ENCODE measurements at places on chromosomes 2 and 18.

DNA sequence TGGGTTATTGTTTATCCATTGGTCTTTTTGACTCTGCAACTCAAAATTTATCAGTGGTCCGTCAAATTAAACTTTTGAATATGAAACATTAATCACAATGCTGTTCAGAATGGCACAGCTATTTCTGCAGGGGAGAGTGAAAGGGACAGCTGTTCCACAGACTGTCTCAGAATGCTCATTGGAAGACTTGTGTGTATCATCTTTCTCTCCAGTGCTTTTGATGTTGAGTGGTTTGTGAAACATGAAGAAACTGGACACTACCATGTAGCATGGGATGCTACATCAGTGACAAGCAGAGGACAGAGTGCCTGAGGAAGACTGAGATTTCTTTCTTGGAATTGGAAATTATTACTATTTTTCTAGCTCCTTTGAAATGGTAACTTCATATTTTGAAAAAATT is 115.7 kb downstream of the PLCL1 start:
- DNase-seq, result no peak

DNA sequence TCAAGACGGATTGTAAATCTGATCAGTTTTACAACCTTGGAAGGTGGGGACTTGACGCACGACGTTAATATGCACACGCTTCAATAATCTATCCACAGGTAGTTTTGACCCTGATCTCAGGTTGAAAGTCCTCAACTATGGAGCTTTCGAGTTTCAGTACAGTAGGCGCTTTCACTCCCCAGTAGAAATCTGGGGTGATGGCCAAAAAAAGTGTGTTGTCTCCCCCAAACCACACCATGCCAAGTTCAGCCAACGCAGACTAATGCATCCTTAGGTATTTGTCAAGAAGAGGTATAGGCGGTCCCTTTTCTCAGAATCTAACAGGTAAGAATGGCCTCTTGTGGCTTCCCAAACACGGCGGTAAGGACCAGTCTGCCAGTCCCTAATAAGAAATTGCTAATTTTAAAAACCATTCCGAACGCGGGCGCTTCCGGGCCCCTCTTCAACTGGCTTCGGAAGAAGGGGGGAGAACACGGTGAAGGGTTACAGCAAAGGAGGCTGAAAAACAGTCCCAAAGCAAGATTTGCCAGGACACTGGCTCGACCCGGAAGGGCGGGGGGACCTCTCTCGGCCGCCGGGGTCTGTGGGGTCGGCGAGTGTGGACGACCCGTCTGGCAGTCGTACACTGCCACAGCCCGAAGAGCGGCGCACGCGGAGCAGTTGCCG is 659 bp downstream of the FAM210A start:
- DNase-seq, result peak; percentile 25

- DNase-seq, result no peak
These were observed 21.5 kb upstream of the GPC1 start for GRCh38 chr2:240413813-240414429.

GRCh38 chr18:56112013-56112749 is 524.2 kb upstream of the TCF4 start:
- no peak for DNase-seq

- DNase-seq, result no peak
These were observed 14.7 kb upstream of the TTC32 start for GRCh38 chr2:19916385-19916950.

DNA sequence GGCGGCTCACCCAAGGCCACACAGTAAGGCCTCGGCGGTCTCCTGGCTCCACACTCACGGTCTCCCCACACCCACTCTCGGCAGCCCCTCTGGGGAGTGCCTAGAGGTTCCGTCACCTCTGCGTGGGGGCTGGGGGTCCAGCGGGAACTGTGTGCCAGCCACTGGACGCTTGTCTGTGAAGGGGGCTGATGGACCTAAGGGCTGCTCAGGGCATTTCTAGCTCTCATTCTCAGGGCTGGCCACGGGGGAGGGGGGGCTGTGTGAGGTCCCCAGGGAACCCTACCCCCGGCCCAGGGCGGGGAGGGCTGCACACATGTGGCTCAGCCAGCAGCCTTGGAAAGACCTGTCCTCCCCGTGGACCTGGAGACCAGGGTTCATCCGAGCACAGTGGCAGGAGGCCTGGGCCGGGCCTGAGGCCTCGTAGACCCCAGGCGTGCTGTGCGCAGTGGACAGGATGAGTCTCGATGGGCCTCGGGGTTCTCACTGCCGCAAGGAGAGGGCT is 27.1 kb upstream of the ODC1 start:
- no peak for DNase-seq

GRCh38 chr2:28545590-28546200 is 49.8 kb downstream of the PLB1 start:
- peak; percentile 79 for DNase-seq

GRCh38 chr2:153432381-153432780 is 46.2 kb downstream of the RPRM start:
- no peak for DNase-seq

GRCh38 chr2:131038258-131039100 is 54.8 kb downstream of the FAM168B start:
- DNase-seq, result no peak

- no peak for DNase-seq
These were observed 5.7 kb upstream of the CAPN14 start for GRCh38 chr2:31223026-31223425.

- DNase-seq, result no peak
These were observed 392.1 kb upstream of the RAB12 start for GRCh38 chr18:8217051-8217564.

GRCh38 chr2:239819974-239820555 is 205.1 kb downstream of the NDUFA10 start:
- no peak for DNase-seq
